ENCODE measurements at places on chromosomes 6 and 20. TPM values are rescaled to one million over a fixed set of nuclear protein-coding genes. Genes with fewer than 3 reads are reported as not detected.

Gene LGSN
- not detected for total RNA-seq

GRCh38 chr6:107061125-107062020, 33.4 kb downstream of the MTRES1 start:
- DNase-seq = peak; percentile 29

DNA sequence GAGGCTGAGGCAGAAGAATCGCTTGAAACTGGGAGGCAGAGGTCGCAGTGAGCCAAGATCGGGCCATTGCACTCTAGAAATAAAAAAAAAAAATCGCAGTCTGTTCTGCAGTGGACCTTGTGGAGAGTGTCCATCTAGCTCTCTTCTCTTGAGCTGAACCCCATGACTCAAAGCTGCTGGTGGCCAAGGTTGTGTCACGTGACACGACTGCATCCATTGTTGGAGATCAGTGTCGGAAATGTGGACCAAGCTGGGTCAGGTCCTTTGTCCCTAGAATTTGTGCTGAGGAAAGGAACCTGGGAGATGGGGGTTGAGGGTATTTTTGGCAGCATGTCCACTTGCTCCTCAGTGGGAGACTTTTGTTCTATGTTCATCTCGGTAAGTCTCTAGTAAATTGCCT, 564.8 kb upstream of the CDH4 start:
- DNase-seq = no peak

DNA sequence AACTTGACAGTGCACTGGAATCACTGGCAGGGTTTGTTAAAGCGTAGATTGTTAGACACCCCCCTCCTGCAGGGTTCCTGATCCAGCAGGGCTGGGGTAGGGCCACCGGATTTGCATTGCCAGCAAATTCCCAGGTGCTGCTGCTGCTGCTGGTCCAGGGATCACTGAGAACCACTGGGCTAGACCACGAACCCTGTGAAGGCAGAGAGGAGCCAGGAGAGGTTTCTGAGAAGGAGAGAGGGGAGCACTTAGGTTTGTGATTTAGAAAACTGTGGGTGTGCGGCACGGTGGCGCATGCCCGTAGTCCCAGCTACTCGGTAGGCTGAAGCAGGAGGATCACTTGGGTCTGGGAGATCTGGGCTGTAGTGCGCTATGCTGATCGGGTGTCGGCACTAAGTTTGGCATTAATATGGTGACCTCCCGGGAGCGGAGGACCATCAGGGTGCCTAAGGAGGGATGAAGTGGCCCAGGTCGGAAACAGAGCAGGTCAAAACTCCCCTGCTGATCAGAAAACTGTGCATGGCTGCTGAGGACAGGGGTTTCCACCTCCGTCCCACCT, 53.6 kb upstream of the FAM83D start:
- DNase-seq = no peak

Gene ANKEF1
- total RNA-seq = 3.6 TPM

DNA sequence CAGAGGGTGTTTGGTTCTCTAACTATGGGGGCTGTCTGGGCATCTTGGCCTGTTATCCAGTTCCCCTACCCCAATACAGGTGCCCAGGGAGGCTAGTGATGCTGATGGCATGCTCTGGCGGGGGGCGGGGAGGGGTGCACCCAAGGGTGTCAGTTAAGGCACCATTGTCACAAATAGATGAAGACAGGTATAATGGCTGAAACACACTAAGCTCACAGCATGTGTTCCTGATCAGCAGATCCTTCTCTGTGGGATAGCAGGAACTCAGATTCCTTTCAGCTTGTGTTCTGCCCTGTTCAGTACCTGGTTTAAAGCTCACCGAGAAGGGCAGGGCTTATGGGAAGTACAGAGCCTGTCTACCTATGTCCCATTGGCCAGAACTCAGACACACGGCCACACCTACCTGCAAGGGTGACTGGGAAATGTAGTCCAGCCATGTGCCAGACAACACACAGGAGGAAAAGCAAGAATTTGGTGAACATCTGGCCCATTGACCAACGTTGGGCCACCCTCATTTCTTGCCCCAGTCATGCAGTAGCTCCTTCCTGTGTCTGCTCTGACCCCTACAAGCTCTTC, 3.4 kb upstream of the RSPO4 start:
- DNase-seq = peak; percentile 28

DNA sequence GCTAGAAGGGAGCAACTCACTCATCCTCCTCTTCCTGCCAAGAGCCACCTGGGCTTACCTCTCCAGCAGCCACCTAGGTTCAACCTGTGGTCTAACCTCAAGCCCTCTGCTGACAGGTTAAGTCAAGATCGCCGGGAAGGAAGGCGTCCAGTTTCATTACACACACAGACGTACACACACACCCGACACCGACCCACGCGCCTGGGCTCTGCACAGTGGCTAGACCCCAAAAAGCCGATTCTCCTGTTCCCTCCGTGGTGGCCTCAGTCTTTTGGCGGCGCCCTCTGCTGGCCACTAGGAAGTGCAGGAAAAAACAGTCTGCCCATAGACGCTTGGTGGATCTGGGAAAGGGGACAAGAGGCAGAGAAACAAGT, 52.8 kb downstream of the MRPL14 start:
- peak; percentile 86 for DNase-seq

Gene PCMT1
- total RNA-seq = 104 TPM

DNA sequence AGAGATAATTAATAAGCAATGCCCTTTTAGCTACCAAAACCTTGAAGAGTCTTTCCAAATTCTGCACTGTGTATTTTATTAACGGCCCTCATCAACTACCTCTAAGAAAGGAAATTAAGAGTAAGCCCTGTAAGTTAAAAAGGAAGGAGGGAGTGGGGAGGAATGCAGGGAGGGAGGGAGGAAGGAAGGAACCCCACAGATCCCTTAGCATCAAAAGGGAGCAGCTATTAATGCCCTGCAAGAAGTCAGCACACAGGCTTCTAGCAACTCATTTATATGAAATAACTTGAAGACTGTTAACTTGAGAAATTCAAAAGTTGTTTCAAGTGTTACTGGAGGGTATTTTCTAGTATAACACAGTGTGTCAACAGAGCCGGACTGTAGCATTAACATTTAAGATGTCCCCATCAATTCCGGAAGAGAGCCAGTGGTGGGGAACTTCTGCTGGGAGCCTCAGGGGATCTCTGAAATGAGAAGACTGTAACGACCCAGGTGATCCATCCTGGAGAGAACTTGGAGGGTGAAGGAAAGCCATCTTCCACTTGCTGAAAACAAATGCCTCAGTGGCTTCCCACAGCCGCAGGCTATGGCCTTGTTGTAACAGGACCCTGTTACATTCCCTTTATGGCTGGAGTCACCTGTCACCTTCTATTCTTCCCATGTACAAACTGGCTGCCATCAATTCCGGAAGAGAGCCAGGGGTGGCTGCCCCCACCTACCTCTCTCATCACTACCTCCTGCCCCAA, 33.2 kb downstream of the SLC22A23 start:
- DNase-seq = no peak

Gene SEL1L2
- total RNA-seq = not detected

Gene TNNC2
- not detected for total RNA-seq

Gene SLC22A23
- total RNA-seq = 0.24 TPM

DNA sequence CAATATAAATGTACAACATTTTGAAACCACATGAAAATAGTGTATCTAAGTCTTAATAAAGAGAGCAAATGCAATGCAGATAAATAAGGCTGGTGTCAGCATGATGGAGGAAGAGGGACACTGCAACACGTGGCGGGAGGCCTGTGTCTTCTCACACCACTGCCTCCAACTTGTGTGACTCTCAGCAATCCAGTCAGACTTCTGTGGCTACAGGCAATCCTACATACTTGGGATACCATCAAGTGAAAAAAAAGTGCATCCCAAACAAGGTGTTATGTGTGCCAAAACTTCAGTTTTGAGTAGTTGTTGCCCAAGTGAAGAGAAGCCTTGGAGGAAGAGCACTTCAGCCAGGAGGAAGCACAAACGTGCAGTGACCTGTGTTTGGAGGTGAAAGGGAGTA, 68.6 kb downstream of the PKIB start:
- DNase-seq = no peak

- no peak for DNase-seq
Measured at GRCh38 chr6:140544431-140544830, 1170.0 kb upstream of the CITED2 start.

GRCh38 chr6:148375401-148375800, 32.8 kb downstream of the SASH1 start:
- DNase-seq = no peak

DNA sequence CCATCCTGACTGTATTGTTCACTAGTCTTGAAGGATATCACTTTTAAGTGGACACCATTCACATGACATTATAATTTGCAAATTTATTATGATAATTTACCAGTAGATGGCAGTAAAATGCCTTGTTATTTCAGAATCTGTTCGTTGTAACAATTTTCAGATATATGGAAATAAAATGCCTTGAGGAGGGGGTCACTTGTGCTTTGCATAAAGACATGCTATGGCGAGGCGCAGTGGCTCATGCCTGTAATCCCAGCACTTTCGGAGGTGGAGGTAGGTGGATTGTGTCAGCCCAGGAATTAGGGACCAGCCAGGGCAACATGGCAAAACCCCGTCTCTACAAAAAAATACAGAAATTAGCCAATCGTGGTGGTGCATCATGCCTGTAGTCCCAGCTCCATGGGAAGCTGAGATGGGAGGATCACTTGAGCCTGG, 9.0 kb upstream of the NCOA6 start:
- no peak for DNase-seq

- no peak for DNase-seq
Measured at GRCh38 chr6:146444189-146444588, 99.4 kb upstream of the RAB32 start.

Measured in activated CD8-positive, alpha-beta T cell treated with anti-CD3 and anti-CD28 coated beads, Interleukin-2, amount 10 ng/mL, durations not matched to agents 7 days and 5 days (primary cell).